ENCODE measurements at places on chromosomes 4 and X.

- DNase-seq: no peak
Observed at GRCh38 chr4:112381996-112382692, 85.0 kb downstream of the ALPK1 start.

- no peak for DNase-seq
Observed at GRCh38 chrX:29315931-29316330, 728.7 kb downstream of the IL1RAPL1 start.

- peak; percentile 10 for DNase-seq
Observed at GRCh38 chrX:31213941-31214340, 142.1 kb upstream of the FTHL17 start.

DNA sequence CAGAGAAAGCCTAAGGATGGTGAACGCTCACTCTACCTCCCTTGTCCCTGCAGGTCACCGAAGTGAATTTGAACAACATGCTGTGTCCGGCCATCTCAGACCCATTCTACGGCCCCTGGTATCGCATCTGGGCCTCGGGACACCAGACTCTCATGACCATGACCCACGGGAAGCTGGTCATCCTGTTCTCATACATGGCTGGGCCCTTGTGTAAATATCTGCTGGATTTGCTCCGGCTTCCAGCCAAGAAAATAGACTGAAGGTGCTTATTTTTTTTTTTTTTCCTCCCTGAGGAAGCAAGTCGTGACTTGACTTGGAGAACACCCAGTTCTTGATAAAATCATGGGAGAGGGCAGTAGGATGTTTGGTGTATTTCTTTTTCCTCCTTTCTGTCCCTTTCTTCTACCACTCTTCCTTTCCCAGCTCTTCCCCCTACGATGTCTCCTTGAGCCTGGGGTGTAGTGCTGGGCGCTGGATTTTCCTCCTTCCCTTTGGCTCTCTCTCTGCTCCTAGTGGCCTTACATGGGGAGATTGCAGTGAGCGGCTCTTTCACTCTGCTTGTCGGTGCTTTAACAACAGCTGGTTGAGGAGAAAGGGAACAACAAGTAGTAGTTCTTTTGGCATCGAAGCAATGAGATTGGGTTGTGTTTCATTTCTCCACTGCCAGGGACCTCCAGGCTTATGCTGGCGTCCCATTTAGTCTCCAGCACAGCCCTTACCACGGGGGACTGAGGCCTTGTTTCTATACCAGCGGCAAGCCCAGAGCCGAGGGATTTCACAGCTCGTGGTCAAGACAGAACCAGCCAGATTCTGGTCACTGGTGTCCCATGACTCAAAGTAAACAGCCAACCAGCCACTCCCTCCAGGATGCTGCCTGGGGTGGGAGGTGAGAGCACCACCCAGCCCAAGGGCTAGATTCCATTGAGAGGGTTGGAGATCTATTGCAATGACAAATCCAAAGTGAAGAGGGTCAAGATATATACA is 144.4 kb downstream of the AMMECR1 start:
- no peak for DNase-seq

DNA sequence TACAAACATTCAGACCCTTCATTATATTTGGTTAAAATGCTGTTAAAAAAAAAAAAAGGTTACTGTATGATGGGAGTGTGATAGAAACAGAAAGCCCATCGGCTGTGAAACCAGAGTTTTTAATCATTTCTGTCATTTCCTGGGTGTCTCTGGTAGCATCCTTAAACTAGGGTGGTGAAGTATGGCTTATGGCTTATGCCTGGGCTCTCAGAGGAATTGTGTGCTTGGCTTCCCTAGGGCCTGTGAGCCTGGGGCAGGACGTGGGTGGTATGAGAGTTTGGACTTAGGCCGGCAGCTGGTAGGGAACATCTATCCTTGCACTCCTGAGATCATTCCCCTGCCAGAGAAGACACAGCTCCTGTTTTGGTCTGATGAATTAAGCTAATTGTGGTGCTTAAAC is 52.2 kb downstream of the DCUN1D4 start:
- no peak for DNase-seq

GRCh38 chr4:112119353-112119783 is 25.9 kb upstream of the FAM241A start:
- peak; percentile 47 for DNase-seq

GRCh38 chr4:32847461-32847860 is 2127.3 kb downstream of the PCDH7 start:
- no peak for DNase-seq

DNA sequence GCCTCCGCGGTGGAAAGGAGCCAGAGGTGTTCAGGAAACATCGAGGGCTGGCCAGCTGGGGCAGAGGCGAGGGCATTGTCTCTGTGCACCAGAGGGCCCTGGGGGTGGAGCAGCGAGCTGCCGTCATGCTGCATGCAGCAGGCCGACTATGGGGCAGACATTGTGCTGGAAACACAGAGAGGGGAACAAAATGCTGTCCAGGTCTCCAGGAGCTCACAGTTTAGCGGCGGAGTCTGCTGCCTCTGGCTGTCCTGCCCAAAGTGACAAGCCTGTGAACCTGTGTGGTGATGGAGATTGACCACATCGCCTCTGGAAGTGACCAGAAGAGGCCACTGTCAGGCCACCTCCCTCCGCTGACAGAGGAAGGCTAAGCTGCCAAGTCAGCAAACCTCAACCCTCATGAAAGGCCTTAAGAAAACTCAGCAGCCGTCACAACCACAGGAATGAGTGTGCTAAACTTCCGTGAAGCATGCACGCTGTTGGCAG is 20.1 kb upstream of the SASH3 start:
- peak; percentile 96 for DNase-seq

DNA sequence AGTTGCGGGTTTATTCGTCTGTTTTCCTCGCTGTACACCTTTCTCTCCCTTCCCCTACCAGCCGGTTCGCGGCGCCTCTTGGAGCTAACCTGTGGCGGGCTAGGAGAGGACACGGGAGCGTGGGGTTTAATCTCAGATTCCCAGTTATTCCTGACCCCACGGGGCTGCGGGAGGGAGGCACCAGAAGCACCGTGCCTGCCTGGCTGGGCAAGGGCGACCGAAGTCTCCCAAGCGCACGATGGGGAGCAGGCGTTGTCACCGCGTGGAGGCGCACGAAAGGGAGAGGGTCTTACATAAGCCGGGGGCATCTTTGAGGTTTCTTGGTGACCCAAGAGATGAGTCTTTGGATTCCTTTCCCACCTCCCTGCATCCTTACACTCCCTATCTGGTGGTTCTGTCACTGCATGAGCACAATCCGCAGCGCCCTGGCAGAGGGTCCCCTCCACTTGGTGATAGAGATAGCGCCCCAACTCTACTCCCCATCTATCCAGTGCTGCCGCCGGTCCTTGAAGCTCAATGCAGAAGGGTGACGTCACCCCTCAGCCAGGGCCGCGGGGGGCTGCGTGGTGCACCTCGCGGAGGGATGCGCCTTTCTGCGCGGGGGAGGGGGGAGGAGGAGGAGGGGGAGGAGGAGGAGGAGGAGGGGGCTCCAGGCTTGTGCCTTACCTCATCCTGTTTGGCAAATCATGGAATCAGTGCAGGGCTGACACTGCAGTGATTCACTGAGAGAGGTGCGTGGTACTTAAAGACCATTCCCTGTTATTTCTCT is 793 bp downstream of the TSPAN7 start:
- DNase-seq: no peak

DNA sequence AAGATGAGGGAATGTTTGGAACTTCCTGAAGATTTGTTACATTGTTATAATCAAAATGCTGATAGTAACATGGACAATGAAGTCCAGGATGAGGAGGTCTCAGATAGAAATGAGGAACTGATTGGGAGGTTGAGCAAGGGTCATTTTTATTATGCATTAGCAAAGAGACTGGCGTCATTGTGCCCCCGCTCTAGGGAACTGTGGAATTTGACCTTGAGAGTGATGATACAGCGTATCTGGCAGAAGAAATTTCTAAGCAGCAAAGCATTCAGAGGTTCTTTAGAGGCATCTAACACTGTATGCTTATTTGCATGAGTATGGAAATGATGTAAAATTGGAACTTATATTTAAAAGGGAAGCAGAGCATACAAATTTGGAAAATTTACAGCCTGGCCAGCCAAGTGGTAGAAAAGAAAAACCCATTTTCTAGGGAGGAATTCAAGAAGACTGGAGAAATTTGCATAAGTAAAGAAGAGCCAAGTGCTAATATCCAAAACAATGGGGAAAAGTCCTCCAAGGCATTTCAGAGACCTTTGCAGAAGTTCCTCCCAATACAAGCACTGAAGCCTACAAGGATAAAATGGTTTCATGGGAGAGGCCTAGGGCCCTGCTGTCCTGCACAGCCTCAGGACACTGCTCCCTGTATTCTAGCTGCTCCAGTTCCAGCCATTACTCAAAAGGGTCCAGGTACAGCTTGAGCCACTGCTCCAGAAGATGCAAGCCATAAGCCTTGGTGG is 483.0 kb upstream of the NDST4 start:
- DNase-seq: no peak

DNA sequence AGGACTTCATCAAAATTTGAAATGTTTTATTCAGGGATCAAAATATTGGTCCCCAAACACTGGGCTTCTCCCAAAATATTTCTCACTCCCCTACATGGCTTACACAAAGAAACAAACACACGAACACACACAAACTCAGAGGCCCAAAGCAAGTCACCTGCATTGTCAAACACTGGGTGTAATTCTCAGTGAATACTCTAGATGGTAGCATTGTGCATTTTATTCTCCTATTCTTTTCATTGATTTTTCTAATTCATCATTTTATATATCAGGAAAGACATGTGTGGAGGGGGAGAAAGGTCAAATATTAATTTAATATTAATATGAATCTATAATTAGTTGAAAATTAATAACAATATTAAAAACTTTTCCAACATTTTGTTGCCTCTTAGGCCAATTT is 72.3 kb upstream of the TNMD start:
- DNase-seq: no peak

DNA sequence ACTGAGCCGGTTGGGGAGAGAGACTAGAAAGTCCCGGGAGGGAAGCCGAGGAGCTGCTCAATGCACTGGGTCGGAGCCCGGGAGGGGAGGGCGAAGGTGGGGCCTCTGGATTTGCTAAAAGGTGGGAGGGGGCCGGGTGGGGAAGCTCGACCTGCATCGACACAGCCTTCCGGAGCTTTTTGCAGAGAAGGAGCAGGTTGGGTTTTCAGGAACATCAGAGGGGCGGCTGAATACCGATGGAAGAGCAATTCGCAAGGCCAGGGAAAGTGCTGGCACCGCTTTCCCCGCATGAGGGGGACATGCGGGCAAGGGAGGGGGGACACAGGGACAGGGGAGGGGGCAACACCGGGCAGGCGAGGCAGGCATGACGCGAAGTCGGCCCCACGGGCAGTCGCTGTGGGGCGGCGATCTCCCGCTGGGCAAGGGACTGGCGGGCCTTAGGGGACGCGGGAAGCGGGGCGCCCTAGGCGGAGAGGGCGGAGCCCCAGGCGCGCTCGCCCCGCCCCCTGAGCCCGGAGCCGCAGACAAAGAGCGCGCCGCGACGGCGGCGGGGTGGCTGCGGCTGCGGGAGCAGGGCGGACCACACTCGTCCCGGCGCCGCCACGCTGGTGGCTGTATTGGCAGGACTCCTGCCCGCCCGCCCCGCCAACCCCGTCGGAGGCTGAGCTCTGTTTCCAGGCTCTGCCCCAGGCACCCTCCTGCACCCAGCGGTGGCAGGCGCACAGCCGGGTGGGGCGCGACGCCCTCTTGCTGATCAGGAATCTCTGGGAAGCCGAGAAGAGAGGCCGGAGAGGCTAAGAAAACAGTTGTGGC is 11.6 kb downstream of the PDZD4 start:
- DNase-seq: no peak

DNA sequence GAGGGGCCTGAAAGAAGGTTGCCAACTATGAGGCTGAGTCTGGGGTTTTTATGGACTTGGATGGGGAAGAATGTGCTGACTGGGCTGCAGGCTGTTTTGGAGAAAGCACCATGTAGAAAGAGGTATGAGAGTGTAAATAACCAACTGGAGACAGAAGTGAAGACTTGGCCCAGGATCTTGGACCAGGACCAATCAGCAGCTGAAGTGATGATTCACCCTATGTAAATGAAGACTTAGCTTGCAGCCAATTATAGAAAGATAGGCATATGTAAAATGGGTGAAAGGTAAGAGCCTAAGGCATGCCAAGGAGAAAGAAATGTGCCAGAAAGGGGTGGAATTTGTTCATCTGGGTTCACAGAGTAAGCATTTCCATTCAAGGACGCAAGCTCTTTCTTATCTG is 856.7 kb upstream of the PRKX start:
- no peak for DNase-seq
